Stimulated activated CD8-positive, alpha-beta memory T cell treated with anti-CD3 and anti-CD28 coated beads, Interleukin-4, amount 100 ng/mL, for 1 hour (primary cell): ENCODE measurements at places on chromosomes 1 and 21.

DNA sequence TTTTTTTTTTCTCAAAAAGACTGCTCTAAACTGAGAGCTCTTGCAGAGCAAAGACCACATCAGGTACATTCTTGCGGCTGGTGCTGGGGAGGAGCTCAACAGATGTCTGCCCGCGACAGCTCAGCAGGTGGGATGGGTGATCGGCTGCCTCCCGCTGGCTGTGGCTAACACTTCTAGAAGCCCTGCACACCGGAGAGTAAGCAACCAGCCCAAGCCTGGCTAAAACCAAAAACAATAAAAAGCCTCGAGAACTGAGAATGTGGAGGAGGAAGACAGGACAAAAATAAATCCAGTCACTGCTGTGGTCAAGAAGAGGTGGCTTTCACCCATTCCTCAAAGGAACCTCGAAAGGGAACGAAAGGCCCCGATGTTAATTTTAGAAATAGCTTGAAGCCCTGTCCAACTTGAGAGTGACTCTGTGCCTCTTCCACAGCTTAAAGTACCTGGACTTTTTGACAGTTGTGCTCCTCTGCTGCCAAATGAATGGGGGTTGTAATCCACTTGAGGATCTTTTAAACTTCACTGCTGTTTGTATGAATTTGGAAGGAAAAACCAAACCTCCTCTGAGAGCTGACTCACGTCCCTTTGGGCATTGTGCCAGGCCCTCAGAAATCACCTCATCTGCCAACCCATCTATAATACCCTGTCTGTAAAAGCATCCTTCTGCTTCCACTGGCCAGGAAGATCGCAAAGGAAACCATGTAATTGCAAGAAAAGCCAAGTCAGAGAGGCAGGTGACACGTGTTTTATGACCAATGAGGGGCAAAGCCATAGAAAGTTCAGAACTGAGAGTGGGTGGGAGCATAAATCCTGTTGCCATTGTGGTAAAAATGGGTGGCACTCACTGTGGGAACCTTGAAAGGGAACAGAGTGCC lies 78.6 kb downstream of the KCNN3 start:
- peak; percentile 66 for DNase-seq

- no peak for DNase-seq
Observed at GRCh38 chr1:208531003-208531750, 287.0 kb upstream of the PLXNA2 start.

DNA sequence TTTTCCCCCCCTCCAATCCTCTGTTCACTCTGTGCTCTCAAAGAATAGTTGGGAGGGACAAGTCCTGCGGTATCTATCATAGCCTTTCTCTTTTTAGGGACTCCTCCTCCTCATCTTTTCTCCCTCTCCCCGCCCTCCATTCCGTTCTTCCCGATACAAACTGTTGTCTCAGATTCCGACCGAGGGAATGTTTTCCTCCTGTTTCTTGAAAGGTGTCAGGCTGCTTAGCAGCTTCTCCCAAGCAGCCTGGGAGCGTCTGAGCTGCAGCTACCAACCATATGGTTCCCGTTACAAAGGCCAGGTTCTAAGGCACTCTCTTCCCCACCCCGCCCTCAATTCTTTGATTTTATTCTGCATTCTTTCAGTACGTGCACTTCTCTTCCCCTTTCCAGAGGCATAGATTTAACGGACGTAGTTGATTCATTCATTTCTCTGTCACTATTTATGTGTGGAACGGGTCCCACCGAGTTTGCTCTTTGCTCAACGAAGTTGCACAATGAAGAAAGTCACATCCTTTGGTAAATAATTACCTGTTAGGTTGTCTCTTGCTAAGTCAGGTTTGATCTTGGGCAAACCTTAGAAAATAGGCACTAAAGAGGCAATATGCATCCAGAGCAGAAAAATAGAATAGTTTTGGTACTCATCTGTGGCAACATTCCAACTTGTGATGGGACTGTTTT lies 2.8 kb downstream of the ADGRL2 start:
- no peak for DNase-seq

DNA sequence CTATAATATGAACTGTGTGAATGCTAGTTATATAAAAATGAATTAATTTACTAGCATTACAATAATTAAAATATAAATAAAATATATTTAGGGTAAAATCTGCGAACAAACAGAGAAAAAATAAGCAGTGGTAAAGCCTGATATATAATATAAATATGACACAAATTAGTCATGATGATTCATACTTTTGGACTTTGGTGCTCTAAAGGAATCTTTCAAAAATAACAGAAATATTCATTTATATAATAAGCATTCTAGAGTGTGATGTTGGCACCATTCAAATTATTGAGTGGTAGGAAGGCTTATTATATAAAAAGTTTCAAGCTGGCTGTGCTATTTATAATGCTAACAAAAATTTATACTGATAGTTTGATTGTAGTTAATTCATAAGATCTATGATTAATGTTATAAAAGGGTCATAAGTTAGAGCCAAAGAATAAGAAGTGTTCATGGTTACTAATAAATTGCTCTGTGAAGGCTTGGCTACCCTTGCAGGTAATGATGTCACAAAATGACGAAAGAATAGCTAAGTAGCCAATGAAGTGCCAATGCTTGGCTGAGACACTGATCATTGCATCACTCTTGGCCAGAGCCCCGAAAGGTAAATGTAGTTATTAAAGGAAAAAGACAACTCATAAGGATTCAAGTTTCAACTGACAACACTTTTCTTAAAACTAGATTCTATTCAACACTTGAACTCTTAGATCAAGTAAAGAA lies 108.7 kb downstream of the USH2A start:
- DNase-seq: no peak

- DNase-seq: no peak
Observed at GRCh38 chr1:206774093-206774492, 1.8 kb upstream of the IL10 start.

- no peak for DNase-seq
Observed at GRCh38 chr1:229554886-229555621, 3.5 kb downstream of the ABCB10 start.

DNA sequence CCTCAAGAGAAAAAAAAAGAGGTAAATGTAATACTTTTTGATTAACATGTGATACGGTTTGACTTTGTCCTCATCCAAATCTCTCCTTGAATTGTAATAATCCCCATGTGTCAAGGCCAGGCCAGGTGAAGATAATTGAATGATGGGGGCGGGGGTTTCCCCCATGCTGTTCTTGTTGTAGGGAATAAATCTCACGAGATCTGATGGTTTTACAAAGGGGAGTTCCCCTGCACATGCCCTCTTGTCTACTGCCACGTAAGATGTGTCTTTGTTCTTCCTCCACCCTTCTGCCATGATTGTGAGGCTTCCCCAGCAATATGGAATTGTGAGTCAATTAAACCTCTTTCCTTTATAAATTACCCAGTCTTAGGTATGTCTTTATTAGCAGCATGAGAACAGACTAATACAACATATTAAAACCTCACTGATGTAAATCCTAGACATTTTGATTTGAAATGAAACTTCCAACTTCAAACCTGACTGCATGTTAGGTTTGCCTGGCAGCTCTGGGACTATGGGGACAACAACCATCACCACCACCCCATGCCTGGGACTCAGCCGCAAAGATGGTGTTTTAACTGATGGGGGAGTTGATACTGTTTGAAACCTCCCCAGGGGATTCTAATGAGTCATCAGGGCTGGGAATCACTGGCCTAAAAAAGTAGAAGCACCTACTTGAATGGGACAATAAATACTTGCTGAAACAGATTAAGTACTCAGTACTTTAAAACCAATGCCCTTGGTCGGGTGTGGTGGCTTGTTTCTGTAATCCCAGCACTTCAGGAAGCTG lies 32.8 kb upstream of the BACH1 start:
- DNase-seq: no peak

DNA sequence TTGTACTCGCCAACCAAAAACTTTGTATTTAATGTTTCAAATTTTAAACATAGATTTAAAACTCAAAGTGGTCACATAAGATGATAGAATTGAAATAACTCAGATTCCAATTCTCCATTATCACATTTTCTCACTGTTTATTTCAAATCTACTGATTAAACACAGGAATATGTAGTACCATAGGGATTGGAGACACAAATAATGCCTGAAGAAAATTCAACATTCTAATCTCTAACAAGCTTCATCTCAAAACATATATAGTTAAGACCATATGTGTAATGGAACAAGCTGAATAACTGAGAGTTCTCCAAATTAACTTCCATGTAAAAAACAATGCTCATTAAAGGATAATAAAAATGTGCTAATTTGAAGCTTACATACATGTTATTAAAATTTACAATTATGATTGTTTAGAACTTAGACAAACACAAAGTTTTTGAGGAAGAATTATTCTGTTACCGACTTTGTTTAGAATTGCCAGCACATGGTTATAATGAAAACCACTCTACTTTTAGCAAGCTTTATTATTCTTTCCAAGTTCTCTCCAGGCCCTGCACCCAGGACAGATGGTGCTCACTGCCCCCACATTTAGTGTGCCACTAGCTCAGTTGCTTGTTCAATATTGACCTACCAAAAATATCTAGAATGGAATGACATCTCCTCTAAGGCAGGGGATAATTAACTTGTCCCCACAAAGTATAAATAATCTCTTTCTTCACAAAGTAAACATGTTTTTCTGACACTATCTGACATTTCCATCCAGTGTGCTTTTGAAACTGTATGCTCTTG lies 467.2 kb downstream of the TTLL7 start:
- DNase-seq: no peak

DNA sequence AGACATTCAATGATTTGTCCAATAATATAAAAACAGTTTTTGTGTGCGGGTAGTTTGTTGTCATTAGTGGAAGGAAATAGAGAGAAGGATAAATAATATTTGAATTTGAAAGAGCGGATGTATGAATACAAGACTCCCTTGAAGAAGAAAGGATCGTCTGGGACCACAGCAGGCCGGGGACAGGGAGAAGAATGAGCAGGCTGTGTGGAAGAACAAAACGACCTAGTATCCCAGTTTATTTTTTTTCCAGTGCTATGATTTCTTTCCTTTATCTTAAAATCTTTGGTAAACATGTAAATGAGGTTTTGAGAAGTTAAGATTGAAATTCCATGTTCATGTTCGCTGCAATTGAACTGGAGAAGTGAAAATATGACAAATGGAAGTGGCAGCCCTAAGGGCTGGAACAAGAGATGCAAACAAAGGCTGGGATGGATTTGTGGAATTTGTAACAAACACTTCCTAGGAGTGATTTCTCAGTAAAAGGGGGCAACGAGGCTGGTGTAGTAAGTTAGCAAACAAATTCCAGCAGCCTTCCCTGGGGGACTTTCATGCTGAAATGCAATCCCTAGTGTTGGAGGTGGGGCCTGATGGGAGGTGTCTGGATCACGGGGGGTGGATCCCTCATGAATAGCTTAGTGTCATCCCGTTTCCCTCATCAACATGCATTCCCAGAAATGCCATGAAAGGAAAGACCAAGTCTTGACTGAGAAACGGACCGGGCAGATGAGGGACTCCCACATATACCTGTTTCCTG lies 10.2 kb upstream of the IFI16 start:
- DNase-seq: no peak

DNA sequence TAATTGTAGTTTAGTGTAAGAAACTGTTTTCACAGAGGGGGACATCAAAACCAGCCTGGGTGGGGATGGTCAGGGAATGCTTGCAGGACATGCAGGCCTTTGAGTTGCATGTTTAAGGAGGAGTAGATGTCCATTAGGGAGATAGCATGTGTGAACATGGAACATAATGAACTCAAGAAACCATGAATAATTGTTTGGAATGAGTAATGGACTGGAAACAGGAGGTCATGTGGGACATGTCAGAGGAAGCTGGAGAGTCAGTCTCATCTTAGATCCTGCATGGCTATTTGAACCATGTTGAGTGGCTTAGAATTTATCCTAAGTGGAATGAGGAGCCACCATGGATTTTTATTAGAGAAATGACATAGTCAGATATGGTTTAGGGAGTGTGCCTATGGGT lies 86.4 kb downstream of the RPE65 start:
- DNase-seq: no peak

DNA sequence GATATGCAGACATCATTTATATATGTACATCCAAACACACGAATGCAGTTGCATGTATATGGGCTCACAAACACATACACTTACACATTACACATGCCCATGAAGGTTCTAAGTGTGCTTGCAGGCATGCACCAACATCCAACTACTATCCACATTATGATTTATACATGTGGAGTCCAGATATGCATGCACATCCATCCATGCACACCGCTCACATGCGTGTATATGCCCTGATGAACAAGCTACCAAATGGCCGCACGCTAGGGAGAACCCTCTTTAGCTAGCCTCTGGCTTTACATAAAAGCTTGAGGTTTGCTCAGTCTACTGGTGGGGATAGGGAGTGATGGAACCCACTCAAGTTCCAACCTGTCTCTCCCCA lies 8.5 kb downstream of the GPR3 start:
- DNase-seq: no peak

DNA sequence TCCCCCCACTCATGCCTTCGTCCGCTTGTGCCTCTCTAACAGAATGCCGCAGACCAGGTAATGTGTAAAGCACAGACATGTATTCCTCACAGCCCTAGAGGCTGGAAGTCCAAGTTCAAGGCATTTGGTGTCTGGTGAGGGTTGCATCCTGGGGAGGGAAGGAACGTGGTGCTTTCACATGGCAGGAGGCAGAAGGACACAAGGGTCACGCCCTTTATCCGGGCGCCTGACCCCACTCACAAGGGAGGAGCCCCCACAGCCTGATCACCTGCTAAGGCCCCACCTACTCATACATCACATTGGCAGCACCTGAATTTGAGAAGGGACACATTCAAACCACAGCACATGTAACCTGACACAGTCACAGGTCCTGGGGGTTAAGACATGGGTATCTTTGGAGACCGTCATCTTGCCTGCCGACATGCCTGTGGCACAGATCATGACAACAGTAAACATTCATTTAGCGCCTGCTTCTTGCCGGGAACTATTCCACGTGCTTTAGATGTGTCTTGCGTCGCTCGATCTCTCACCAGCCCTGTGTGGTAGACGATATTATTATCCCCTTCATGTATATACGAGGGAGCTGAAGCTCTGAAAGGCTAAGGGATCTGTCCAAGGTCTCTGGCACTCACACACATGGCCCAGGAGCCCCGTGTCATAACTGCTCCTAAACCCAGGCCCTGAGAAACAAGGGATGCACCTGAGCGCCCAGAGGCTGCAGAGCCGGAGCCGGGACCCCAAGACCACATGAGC lies 235.6 kb downstream of the NPHP4 start:
- no peak for DNase-seq

- no peak for DNase-seq
Observed at GRCh38 chr1:53145942-53146708, 3.7 kb upstream of the SLC1A7 start.

DNA sequence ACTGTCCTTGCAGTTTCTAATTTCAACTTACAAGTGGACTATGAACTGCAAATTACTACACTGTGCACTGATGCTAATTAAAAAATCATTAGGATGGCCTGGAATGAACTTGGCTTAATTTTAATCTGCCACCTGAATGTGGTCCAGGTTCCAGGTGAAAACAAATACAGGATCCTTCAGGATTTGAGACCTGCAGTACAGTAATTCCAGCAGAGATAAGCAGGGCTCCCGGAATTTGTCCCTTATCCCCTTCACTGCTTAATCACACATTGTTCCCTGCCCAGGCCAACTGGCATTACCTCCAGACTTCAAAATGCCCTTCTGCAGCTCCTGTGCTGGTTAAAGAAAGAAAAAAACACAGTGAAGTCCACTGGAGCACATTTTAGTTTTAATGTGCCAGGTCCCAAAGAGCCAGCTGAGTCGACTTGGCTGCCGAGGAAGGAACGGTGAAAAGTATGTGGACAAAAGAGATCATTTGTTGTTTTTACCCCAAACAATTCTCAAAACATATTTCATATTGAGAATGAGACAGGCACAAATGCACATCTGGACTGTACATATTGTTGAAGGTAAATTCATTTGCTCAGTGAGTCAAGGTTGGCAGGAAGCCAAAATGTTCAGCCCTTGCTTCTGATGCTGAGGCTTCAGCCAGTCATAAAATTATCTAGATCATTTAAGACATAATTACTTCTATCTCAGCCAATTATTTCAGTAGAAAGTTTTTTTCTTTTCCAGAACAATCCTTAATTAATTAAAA lies 28.3 kb downstream of the DEGS1 start:
- DNase-seq: no peak
